ENCODE measurements at places on chromosomes 1 and 21.

GRCh38 chr1:36211841-36212240, 12.4 kb upstream of the THRAP3 start:
- no peak for DNase-seq

- DNase-seq = no peak
Observed at GRCh38 chr1:212587888-212588510, 20.6 kb upstream of the ATF3 start.

DNA sequence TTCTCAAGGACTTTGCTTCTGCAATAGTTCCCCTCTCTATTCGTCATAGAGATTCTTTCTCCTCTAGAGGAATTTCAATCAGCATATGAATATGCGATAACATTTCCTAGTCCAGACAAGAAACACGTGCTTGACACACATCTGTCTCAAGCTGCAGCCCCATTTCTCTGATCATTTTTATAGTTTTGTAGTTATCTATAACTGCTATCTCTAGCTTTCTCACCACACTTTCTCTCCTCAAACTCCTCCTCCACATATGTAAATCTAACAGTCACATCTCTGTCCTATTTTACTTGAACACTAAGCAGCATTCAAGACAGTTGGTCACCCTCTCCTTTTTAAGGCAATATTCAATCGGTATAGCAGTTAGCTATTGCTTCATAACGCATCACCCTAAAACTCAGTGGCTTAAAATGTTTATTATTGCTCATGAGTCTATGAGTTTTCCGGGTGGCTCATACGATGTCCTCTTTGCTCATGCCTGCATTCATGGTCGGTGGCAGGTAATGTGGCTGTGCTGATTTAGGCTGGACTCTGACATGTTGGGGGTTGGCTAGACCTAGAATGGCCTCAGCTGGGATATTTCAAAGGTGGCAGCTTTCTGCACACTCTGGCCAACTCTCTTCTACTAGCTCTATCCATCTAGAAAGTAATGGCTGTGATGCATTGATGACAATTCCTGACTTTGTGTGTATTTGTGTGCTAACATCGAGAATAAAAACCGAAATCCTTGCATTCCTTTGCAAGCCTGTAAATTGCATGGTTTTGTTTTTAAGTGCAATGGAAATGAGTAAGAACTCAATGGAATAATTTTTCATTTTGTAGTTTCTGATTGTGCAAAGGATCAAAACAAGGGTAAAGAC, 20.6 kb downstream of the ATP6V1G3 start:
- no peak for DNase-seq

DNA sequence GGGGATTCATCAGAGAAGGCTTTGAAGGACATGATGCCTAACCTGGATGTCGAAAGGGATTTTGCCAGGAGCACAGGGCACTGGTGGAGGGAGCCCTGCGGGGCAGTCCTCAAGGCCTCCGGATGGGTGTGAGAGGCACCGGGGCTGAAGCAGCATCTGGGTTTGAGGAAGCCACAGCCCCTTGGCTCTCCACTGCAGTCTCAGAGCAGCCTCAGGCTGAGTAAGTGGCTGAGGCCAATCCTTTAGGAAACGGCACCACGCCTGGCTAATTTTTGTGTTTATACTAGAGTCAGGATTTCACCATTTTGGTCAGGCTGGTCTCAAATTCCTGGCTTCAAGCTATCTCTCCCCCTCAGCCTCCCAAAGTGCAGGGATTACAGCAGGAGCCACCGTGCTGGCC, 12.0 kb downstream of the ERVH48-1 start:
- no peak for DNase-seq

DNA sequence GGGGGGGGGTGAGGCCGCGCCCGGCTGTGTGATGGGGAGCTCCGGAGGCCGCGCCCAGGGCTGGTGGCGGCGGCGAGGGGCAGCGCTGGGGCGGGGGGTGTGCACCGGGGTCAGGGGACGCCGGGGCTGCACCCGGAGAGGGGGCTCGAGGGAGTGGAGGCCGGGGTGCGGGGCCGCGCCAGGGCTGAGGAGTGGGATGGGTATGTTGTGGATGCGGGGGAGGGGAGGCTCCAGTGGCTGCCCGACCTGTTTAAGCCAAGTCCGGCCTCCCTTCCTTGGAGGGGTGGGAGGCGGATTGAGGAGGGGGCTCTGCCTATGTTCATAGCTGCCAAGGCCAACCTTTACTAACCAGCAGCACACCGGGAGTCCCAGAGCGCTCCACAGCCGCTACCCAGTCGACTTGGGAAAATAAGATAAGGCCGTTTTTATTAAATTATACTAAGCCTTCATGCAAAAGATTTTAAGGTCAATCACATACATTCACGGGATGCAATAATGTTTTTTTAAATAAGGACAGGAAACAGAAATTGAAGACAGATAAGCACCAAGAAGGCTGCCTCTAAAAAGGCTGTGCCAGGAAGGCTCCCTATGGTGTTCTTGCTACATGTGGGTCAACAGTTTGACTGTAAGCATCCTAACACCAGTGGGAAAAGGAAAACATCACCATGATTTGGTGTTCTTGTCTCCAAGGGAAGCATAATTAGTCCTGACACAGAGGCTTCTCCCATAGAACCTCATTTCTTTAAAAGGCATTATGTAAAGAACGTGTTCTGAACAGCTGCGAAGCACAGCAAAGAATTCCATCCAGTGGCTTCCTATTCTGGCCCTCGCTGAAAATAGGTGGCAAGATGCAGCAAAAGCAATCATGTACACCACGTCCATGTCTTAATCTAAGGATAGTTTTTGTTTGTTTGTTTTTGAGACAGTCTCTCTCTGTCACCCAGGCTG, 626 bp upstream of the HLCS start:
- DNase-seq = no peak

GRCh38 chr1:21687081-21687529, 17.9 kb upstream of the RAP1GAP start:
- no peak for DNase-seq

DNA sequence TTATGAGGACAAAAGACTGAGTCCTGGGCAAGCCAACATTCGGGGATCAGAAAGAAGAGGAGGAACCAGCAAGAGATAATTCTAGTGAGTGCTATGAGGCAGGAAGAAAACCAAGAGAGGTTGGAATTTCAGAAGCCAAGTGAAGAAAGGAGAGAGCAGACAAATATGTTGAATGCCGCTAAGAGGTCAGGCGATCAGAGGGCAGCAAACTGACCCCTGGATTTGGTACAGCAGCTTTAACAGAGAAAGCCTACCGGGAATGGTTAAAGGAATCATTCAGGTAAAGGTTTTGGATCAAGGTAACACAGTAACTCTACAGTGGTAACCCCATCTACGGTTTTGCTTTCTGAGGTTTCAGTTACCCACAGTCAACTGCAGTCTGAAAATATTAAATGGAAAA, 5.4 kb downstream of the CLCC1 start:
- no peak for DNase-seq

GRCh38 chr1:44409757-44410156, 4.7 kb downstream of the RNF220 start:
- DNase-seq = no peak

DNA sequence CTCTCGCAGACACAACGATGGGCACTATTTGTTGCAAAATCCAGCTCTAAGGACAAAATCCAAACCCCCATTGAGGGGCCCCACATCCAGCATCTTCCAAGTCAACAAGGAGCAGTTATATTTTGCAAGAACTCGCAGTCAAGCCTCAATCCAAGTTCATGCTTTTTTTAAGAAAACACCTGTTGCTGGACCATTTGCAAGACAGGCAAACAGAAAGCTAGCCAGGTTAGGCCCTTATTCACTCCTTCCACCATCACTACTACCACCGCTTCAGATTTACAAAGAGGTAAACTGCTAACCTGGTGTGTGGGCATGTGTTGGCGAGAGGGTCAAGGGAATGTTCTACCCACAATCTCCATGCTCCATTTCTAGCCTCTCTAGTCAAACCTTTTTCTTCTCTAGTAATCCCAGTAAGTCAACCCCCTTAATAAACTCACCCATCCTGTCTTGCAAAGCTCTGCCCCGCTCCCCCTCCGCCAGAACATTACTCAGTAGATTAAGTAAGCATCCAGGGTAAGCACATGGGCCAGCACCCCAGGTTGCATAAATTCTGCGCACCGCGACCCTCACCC, 703 bp downstream of the ERI3 start:
- DNase-seq = no peak

GRCh38 chr1:59468828-59469428, 172.0 kb downstream of the FGGY start:
- DNase-seq = no peak

Data from NCI-H2029 (cell line).